ENCODE measurements at places on chromosomes 6 and 20.
A peak's percentile ranks its signal among the peaks of the same experiment; 100 is the strongest.

DNA sequence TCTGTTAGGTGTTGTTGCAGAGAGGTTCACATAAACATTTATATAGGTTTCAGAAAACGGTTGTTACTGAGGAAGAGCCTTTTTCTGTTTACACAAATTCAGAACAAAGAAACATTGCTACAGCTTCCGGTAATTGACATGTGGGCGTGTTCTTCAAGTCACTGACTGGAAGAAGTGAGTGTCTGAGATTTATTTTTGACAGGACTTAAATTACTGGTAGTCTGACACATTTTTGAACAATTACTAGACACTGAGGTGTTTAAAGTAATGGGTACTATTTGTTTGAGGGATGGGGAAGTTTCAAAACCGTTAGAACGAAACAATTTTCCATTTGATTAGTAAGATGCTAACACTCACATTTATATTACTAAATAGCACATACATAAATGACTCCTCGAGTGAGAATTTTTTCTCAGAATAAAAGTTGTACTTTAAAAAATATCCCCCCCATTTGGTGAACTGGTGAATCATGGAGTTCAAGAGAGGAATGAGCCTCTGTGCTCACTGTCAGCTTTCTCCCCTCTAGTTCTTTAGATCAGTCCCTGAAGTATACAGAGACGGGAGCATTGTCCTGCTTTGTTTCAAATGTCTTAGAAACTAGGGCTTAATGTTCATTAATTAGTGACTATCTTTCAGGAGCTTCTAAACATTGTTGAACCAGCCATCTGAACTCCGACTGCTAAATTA is 98.7 kb downstream of the TSHZ2 start:
- DNase-seq: no peak
- H3K27ac ChIP-seq: no peak overlapping the region
- peaks cover 7% of the 10 kb centered on the region for H3K36me3 ChIP-seq
- H3K27me3 ChIP-seq: no peaks in the 10 kb centered on the region

DNA sequence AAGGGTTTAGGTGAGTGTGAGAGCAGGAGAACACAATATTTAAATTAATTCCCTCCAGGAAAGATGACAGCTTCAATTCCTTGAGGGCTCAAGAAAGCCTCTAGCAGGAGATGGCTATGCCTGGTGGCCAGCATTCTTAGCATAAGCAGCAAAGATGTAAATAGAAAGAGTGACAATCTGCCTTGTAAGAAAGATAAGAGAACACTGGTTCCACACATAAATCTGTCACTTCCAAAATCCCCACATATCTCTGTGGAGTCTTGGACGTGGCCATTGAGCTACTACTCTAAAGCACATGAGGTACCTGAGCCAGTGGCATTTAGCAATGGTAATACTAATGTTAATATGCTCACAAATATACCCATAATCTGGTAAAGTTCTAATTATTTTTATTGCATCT is 29.2 kb downstream of the DEFB114 start:
- DNase-seq: no peak
- no peaks in the 10 kb centered on the region for H3K36me3 ChIP-seq
- H3K27ac ChIP-seq: no peak overlapping the region
- H3K4me3 ChIP-seq: no peak overlapping the region

DNA sequence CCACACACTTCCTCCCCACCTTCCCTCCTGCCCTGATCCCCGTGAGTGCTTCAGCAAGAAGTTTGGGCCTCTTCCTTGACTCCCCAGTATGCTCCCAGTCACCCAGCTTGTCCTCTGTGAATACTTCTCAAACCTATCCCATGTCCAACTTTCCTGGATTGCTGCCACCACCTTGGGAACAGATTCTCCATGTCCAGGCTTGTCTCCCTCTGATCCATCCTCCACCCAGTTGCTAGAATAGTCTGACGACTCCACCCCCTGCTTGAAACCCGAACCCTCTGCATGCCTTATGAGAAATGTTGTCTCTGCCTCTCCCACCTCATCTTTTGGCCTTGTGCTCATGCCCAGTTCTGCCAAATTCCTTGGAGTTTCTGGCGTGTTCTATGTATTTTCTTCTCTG is 108.0 kb downstream of the PPP1R14C start:
- no peak overlapping the region for H3K4me3 ChIP-seq
- no peak overlapping the region for H3K27ac ChIP-seq
- H3K36me3 ChIP-seq: no peaks in the 10 kb centered on the region
- DNase-seq: no peak

DNA sequence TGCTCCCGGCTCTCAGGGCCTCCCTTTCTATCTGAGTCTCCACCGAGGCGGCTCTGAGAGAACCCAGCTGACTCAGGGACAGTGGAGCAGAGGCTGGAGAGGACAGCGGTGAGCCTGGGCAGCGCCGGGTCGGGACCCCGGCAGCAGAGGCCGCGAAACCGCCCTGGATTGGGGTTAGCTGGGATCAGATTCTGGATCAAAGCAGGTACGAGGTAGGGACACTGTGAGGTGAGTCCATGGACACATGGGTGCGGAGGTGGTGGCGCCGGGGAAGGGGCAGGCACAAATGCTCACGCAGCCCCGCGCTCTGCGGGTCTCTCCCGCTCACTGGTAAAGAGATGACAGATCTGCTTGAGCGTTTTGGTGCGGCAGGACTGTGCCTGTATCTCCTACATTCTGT is 146.4 kb upstream of the GGTLC1 start:
- H3K27me3 ChIP-seq: no peaks in the 10 kb centered on the region
- H3K4me3 ChIP-seq: no peak overlapping the region
- no peak overlapping the region for H3K27ac ChIP-seq
- no peaks in the 10 kb centered on the region for H3K36me3 ChIP-seq
- no peak for DNase-seq

DNA sequence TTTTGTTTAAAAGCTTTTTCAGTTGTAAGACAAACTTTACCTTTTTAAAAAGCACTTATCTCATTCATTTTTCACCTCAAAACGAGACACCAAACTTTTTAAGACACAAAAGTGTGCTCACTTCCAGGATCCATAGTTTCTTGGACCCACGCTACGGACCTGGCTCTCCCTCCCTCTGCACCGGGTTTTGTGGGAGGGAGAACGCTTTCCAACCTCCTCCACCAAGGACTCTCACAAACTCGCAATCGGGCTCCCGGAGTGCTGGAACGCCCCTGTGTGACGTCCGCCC is 436 bp downstream of the CAGE1 start:
- DNase-seq: no peak
- peak overlapping the region; percentile 99 for H3K27ac ChIP-seq
- peaks cover 27% of the 10 kb centered on the region for H3K4me1 ChIP-seq
- H3K36me3 ChIP-seq: peaks cover 6% of the 10 kb centered on the region
- peak overlapping the region; percentile 96 for H3K4me3 ChIP-seq

Data from progenitor cell of endocrine pancreas (in vitro differentiated cells).